ENCODE measurements at places on chromosomes 6 and 20.

DNA sequence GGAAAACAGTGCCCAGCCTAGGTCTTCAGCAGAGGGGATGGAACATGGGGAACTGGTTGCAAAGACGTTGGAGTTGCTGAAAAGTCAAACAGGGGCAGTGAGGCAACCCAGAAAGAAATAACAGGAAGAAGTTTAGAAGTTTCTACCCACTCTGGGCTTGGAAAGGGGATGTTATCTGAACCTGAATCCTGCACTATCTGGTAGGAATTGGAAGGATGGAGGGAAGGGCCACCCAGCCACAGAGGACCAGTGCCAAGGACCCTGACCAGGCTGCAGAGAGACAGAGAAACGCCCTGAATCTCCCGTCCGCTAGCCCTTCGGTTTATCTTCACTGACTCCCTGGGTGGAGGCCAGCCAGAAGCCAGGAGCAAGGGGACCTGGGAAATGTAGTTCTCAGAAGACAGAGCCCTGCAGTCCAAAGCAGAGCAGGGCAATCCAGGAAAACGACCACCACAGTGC lies 217.3 kb upstream of the RREB1 start:
- DNase-seq, result peak; percentile 54

DNA sequence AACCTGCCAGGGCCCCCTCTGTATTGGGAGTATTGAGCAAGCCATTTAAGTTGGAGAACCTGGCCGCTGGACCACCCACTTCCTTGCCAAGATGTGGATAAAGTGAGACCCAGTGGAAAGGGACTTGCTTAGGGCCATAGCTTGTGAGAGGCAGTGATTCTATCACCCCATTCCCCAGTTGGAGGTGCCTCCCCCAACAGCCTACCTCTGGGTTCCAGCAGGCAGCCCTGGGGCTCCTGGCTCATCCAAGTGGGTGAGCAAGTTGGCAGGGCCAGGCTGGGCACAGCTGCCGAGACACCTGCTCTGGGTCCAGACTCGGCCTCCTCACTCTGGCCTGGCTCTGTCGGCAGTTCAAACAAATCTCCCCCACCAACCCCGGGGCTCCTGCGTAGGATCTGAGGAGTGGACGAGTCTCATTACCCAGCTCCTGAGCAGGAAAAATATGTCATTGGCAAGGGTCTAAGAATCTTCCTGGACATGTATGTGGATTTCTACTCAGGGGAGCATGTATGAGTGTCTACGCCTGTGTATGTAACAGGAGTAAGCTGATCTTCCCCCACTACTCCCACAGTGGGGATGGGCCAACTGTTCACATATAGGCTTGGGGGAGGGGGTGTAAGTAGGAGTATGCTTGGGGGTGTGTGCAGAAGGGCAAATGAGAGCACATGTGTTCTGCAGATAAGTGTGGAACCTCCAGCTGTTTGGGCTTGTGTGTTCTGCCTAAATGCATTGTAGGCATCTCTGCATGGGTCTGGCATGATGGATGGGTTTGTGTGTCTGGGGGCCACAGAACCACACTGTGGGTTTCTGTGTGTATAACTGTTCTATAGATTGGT lies 1.9 kb downstream of the ID1 start:
- peak; percentile 69 for DNase-seq

DNA sequence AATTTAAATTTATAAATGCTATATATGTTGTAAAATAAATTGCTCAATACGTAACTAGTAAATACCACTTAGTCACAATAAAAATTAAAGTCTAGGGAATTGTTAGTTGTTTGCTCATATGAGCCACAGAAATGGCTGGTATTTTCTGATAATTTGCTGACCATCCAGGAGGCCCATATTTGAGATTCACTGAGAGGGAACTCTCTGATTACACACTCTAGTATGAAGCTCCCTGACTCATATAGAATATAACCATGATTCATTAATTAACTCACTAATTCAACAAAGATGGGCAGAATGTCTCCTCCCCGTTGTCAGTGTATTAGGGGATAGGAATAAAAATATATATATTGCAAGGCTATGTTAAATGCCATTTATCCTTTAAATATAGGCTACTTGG lies 46.6 kb upstream of the TMEM30A start:
- no peak for DNase-seq

GRCh38 chr20:46696791-46697279 lies 7.6 kb upstream of the TP53RK start:
- DNase-seq, result no peak

DNA sequence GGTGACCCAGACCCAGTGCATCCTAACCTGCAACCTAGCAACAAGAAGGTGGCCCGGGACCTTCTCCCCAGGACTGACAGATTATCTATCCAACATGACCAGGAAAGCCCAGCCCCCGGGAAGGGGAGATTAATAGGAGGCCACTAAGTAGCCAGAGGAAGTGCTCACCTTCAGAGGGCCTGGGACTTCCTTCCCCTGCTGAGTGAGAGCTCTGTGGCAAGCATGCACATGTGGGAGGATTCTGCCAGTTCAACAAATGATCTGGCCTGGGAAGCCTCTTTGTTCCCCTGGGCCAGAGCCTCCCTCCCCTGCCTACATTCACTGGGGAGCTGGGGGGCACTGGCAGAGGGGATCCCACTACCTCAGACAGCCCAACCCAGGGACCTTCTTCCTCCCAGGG lies 39.6 kb downstream of the SHLD1 start:
- no peak for DNase-seq

DNA sequence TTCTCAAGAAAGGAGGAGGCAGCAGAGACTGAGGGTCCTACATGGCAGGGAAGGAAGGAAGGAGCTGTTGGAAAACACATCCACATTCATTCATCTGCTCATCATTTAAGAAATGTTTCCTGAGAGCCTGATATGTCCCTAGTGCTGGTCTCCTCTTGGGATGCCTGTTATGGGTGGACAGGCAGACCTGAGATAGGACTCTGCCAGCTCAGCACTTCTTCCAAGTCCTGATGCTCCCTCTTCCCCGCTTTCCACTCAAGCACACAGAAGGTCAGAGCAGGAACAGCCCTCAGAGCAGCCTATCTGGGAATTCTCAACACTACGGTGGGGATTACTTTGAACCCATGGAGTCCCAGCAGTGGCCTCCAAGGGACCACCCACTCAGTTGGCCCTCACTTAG lies 8.0 kb upstream of the SIRPD start:
- no peak for DNase-seq

DNA sequence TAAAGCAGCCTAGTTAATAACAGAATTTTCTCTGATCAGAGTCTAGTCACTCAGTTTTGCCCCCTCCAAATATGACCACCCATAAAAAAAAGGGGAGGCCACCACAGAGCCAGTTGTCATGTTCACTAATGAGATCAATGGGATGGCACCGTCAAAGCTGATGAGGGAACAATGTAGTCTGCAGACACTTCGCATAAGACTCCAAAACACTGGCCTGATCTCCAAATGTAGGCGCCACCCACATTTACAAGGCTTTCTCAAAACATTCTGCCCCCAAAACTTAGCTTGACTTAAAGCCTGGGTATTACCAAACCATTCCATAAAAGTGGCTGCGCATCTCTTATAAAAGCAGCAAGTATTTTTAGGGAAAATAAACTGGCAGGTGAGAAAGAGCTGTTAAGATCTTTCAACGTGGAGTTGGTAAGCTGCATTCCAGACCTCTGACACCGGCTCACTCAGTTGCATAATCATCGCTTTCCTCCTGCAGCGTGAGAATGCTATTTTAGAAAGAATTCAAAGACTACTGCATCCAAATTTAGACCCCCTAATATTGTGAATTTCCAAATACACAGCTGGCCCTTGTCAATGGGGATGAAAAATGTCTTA lies 59.3 kb downstream of the TBC1D7 start:
- DNase-seq, result no peak

DNA sequence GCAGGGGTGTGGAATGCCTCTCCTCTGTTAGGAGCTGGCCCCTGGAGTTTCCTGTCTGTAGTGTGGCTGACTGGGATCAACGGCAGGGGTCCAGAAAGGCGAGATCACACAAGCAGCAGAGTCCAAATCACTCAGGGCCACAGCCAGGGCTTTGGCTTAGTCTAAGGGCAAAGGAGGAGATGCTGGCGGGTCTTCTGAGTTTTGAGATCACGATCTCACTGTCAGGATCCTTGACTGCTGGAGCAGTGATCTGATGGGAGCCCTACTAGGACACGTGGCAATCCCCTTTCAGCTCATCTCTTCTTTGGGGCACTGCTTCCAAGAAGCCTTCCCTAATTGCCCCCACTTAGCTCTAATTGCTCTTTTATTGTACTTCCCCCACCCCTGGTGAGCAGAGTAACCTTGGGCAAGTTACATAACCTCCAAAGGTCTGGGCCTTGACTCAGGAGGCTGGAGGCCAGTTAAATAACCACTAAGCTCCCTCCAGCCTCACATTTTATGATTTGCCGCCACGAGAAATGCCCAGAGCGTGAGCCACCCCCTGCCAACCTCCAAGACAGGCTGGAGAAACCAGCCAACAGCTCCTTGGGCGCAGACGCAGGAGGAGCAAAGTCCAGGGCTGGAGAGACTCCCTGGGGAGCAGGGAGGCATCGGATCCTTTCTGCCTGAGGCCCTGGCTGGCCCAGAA lies 12.0 kb downstream of the KCNK5 start:
- no peak for DNase-seq

GRCh38 chr6:74717591-74717990 lies 488.3 kb downstream of the COL12A1 start:
- DNase-seq, result no peak

GRCh38 chr6:87436435-87436834 lies 28.7 kb downstream of the CFAP206 start:
- no peak for DNase-seq

DNA sequence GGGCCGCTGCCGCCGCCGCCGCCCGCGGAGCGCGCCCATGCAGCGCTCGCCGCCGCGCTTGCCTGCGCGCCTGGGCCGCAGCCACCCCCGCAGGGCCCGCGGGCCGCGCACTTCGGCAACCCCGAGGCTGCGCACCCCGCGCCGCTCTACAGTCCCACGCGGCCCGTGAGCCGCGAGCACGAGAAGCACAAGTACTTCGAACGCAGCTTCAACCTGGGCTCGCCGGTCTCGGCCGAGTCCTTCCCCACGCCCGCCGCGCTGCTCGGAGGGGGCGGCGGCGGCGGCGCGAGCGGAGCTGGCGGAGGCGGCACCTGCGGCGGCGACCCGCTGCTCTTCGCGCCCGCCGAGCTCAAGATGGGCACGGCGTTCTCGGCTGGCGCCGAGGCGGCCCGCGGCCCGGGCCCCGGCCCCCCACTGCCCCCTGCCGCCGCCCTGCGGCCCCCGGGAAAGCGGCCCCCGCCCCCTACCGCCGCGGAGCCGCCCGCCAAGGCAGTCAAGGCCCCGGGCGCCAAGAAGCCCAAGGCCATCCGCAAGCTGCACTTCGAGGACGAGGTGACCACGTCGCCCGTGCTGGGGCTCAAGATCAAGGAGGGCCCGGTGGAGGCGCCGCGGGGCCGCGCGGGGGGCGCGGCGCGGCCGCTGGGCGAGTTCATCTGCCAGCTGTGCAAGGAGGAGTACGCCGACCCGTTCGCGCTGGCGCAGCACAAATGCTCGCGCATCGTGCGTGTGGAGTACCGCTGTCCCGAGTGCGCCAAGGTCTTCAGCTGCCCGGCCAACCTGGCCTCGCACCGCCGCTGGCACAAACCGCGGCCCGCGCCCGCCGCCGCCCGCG lies 730 bp downstream of the INSM1 start:
- no peak for DNase-seq

- no peak for DNase-seq
Observed at GRCh38 chr20:1824181-1824580, 71.0 kb upstream of the SIRPA start.

DNA sequence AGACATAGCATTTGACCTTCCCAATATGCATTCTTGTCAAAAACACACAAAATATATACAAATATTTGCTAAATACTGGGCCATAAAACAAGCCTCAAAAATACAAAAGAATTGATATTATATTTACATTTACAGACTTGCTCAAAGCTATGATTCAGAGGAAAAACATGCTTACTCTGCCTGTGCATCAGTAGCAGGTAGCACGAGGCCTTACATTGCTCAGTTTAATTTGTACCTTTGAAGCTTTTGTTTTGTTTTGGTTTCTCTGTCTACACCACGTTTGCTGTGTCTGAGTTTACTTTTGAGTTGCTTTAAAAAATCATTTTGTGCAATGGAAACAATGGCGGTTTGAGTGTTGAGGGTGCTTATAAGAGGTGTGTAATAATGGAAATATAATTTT lies 99.3 kb downstream of the PHF3 start:
- no peak for DNase-seq

DNA sequence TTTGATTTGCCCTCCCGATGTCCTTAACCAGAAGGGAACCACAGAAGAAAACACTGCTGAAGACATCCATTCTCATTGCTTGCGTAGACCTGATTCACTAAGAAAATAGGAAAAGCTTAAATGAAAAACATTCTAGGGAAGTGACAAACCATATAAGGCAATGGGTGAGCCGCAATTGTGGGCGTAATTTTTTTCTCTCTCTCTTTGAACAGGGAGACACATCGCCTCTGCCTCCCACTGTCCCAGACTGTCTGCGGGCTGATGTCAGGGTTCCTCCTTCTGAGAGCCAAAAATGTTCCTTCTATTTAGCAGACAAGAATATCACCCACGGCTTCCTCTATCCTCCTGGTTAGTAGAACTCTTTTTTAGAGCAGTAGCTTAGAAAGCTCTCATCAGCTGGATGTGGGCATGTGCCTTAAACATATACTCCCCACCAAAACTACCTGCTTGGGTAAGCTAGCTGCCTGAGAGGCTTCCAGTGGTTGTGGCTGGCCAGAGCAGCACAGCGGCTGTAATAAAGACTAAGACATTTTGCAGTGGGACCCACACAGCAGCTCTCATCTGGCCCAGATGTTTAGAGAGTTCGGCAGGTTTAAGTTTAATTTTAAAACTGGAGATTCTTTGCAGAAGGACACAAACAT lies 22.7 kb upstream of the CTAGE9 start:
- no peak for DNase-seq

DNA sequence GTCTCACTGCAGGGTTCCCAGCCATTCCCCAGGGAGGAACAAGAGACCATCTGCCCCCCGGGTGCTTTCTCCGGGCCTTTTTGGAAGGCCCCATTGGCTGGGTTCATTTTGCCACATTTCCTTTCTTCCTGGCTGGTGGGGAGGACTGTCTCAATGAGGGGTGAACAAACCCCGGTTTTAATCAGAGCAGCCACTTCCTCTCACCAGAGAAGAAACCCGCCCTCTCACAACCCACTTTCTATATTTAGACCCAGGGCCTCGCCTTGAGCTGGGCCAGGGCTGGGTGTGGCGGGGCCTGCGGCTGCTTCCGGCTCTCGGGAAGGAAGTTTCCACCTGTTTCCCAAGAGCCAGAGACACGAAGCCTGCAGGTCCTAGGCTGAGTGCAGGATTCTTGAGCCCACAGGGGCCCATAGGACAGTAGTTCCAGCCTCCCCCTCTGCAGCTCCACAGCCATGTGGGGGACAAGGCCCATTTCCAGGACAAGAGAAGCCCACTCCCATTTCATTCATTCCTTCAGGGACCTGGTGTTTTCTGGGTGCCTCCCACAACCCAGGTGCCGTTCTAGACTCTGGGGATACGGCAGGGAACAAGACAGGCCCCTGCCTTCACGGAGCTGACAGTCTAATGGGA lies 41.8 kb downstream of the RBM38 start:
- peak; percentile 85 for DNase-seq

DNA sequence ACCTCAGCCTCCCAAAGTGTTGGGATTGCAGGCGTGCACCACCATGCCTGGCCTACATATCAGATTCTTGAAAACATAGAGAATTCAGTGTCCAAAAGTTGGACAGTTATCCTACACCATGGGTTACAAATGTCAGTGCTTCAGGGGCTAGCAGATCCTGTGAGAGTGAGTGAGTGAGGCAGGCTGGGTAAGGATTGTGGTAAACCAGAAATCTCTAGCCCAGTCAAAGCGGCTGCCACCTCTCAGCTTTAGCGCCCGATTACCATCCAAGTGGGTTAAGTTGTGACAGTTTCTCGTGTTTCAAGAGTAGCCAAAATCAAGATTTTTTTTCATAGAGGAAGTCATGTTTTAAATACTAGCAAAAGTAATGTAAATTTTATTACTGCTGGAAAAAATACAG lies 21.9 kb upstream of the CSE1L start:
- DNase-seq, result no peak

Data from psoas muscle (tissue), 8 donors.